ENCODE measurements at places on chromosomes 5 and 9.

GRCh38 chr9:107809871-107810460, 320.4 kb upstream of the KLF4 start:
- no peak for DNase-seq

GRCh38 chr5:126481243-126481642, 58.0 kb downstream of the GRAMD2B start:
- DNase-seq: no peak

- DNase-seq: no peak
Observed at GRCh38 chr5:93874491-93874890, 133.1 kb upstream of the POU5F2 start.

GRCh38 chr9:137085920-137086530, 760 bp upstream of the MAN1B1 start:
- DNase-seq: peak; percentile 46

- no peak for DNase-seq
Observed at GRCh38 chr5:142343531-142343930, 18.7 kb upstream of the SPRY4 start.

GRCh38 chr5:152188251-152188650, 216.8 kb downstream of the NMUR2 start:
- DNase-seq: no peak

DNA sequence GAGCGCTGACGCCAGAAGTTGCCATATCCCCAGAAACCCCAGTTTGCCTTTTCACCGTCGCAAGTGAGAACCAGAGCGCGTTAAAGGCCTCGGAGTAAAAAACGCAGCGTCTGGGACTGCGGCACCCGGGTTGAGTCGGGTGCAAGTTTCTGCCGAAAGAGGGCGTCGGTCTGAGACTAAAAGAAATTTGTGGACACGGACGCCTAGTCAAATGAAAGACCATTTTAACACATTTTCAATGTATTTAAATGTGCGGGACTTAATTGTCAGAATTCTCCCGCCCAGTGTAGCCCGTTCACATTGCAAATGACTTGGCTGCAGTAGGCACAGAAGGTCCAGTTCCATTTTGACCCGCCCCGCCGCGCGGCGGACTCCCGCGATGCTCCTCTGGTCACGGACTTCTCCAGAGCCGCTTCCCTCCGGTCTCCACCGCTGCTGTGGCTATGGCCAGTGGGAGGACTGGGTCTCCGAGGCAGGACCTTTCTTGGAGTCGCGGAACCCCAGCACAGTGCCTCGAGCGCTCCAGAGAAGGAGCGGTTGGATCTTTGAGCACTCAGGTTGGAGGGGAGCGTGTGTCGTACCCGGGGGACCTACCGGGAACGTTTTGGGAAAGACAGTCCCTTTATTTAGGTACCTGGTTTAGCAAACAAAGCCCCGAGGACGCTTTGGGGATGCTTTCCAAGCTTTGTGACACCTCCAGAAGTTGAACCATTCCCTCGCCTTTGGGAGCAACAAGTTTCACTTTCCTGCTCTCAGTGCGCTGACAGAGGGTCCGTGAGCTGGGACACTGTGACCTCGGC, 1.2 kb upstream of the NPR3 start:
- peak; percentile 75 for DNase-seq

DNA sequence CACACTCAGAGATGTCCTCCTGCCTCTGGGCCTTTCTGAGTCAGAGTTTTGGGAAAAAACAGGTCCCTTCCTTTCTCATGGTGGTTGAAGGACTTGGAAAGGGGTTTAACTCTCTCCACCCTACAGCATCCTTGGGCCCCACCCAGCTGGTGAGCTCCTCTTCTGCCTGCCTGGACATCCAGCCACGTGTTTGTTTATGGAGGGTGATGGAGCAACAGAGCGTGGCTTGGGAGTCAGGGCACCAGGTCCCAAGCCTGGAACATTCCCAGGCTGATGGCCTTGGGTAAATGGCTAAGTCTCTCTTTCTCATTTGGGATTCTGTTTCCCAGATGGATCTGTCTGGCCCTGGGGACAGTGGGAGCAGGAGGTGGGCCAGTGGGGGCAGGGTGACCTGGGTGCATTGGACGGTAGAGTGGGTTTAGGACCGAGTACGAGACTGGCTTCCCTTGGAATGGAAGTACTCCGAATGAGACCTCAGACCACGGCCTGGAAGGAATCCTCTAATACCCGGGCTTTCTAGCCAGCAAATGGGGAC, 141.1 kb upstream of the IRX2 start:
- DNase-seq: no peak

DNA sequence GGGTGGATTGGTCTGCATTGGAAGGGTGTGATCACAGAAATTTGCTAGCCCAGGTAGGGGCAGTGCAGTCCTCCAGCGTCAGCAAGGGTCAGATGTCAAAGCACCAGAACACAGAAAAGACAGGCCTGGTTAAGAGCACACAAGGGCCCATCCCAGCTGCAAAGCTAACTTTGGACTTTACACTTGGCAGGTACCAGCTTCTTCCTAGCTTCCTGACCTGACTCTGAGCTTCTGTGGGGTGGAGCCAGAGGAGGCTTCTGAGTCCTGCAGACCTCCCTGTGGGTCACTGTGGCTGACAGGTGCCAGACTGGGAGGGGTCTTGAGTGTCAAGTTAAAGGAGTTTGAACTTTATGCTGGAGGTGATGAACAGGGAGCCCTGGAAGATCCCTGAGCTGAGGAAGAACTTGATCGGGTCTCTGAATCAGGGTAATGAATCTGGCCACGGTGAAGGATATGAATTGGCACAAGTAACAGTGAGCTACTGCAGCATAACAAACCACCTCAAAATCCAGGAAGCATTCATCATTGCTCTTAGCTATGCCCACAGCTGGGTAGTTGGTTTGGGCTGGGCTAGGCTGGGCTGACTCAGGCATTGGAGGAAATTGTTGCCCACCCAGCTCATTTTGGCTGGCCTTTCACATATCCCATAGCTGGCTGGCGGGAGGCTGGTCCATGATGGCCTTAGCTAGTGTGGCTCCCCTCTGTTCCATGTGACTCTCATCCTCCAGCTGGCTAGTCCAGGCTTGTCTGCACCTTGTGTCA, 63.4 kb downstream of the BARX1 start:
- no peak for DNase-seq

GRCh38 chr5:121288781-121289180, 562.9 kb upstream of the FTMT start:
- DNase-seq: no peak

DNA sequence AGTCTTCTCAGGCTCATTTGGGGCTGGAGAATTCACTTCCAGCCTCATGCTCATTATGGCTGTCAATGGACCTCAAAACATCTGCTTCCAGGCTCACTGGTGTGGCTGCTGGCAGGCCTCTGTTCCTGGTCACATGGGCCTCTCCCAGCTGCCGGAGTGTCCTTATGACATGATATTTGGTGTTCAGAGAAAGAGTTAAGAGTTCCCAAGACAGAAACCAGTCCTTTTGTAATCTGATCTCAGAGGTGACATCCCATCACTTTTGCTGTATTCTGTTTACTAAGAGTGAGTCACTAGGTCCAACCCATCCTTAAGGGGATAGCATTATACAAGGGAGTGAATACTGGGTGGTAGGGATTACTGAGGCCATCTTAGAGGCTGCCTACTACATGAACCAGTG, 104.6 kb downstream of the CACNA1B start:
- DNase-seq: no peak

- no peak for DNase-seq
Observed at GRCh38 chr5:79357398-79357797, 121.5 kb downstream of the JMY start.

- DNase-seq: no peak
Observed at GRCh38 chr5:134463991-134464760, 52.5 kb upstream of the CDKN2AIPNL start.

DNA sequence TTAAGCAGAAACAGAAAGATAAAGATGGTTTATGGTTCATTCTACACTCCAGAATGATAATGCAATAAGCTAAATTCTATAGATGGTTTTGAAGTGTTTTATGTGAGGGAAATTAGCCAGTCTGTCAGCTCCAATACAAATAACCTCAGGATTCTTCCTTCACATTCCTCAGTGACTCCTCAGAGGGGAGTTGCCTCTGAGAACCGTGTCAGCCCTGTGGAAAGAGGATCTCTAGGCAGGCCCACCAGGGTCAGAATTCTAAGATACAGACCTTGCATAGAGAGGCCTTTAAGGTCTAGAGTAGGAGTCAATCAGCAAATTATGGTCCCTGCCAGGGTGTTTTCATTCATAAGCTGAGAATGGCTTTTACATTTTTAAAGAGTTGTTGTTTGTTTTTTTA, 26.6 kb downstream of the RUSC2 start:
- no peak for DNase-seq

- DNase-seq: no peak
Observed at GRCh38 chr5:1262381-1262780, 32.5 kb downstream of the TERT start.

DNA sequence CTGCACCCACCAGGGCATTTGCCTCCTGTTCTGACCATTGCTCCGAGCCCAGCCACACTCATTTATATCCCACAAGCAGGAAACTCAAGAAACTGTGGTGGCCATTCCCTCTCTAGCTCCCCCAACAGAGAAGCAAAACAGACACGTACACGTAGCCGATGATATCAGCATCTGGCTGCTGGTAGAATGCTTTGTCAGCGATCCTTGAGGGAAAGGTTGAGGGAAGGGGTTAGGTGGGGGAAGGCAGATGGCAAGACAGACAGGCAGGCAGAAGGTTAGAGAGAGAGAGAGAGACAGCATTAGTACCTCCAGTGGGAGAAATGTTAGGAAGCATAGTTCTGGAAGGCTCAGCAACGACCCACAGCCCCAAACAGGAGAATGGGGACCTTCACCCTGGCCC, 7.8 kb downstream of the HIGD2A start:
- no peak for DNase-seq

DNA sequence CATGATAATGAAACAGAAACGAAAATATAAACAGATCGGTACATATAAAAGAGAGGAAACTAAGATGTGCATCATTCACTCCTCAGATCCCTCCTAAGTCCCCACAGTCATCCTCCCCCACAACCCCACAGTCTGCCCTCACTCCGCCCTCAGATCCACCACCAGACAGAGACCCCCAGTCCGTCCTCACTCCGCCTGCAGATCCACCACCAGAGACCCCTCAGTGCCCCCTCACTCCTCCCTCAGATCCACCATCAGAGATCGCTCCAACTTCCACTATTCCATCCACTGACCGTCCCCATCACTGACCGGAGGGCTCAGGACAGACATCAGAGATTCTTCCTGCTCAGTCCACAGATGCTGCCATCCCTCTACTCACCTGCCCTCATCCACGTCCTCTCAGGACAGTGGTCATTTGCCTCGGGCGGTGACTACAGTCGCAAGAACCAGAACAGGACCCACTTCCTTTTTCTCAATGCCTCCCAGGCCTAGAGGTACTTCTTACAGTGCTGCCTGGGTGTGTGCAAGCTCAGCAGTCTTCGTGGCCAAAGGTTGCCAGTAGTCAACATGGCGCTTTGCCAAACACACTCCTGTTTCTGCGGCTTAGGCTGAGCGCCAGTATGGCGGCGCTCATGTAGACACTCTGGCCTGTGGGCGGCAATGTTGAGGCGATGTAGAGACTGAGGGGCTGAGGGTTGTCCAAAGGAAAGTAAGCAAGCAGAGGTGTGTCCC, 8.3 kb upstream of the SPATA31C1 start:
- no peak for DNase-seq

DNA sequence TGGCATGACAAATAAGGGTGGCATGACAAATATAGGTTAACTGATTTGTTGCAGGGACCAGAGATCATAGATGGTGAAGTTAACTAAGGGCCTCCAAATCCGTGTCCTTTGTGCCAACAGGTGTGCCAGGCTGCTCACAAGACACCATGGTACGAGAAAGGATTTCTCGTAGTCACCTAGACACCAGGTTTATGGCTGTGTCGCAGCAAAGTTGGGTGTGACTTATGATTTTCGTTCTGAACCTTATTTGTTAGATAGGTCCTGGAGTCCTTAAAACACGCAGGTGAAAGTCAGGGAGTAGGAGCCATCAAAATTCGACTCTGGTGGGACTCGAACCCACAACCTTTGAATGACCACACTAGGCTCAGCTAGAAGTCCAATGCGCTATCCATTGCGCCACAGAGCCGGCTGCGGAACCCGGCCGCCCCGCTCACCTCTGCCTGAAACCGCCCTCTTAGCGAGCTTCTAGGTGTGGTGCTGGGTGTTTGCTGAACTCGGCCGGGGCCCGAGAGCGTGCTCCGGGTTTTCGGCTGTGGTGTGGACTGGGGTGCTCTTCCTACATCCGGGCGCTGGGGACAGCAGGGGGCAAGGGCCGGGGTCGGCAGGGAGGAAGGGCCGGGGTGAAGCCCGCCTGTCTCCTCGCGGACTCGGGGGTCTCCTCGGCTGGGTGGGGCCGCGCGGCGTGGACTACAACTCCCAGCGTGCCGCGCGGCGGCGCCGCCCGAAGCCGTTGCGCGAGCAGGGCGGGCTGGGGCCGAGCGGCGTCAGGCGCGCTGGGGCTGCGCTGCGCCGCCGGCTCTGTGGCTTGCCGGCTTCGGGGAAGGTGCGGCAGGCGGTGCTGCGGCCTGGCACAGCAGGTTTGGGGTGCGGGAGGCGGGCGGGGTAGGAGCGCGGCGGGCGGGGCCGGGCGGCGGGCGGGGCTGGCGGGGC, at the start of gene SLC27A4:
Gene SLC27A4 (plus strand): TSS at position 767 of the 930 bp plus-strand sequence. CDS start 2,606 bp downstream, outside the sequence.
- DNase-seq: peak; percentile 87

DNA sequence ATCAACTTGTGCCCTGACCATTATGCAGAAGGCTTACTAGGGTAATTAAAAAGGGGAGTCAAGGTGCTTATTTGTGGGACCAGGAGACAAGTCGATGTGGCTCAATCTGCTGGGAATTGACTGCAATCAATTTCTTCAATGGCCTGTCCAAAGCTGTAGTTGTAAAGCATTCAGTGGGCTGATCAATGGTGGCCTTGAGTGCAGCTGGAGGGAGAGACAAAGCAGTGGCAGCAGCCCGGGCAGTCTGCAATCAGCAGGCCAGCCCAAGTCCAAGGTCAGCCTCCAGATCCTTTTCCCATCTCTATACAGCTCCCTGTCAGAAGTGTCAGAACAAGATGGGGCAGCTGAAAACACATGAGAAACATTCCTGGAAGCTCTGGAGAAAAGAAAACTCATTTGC, 51.0 kb upstream of the BRINP1 start:
- DNase-seq: no peak

DNA sequence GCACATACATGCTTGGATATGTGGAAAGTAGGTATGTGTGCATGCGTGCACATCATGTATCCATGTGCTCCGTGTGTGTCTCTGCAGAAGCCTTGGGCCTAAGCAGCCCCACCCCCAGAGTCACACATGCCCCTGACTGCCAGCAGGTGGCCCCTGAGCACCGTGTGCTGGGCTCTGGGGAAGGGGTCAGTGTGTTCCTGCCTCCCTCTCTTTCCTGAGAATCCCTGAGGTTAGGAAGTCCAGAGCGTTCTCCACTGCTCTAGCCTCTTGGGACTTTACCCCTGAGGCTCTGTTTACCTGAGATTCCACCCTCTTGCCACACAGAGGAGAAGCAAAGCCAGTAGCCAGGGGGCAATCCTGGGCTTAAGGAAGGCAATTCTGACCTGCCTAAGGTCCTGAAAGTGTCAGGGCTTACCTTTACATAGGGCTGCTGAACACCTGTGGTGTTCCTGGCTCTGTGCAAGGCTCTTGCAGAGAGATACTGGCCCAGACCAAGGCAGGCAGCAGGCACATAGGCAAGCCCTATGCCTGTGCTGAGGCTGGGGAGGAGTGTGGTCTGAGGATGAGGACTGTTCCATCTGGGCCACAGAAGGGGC, 207.3 kb downstream of the TMEM38B start:
- peak; percentile 9 for DNase-seq

Data from stimulated activated CD4-positive, alpha-beta T cell treated with anti-CD3 and anti-CD28 coated beads, Interleukin-15, amount 100 ng/mL, for 24 hours (primary cell).